Naive thymus-derived CD8-positive, alpha-beta T cell (primary cell): ENCODE measurements at places on chromosomes 2 and 18.

GRCh38 chr2:223641082-223641481 lies 38.9 kb upstream of the SCG2 start:
- DNase-seq: no peak

GRCh38 chr18:6363216-6363615 lies 51.5 kb downstream of the L3MBTL4 start:
- DNase-seq: no peak

DNA sequence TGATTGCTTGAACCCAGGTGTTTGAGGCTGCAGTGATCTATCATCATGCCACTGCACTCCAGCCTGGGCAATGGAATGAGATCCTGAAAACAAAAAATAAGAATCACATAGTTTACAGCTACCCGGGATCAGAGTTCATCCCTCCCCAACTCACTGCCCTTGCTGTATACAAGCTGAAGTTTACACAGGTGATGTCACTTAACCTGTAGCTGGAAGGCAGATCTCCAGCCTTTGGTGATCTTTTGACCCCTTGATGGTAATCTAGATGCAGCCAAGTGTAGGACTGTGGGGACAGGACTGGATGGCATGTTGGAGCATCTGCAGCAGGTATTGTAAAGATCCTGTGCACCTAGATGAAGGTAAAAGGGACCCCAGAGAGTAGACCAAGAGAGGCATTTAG lies 66.7 kb upstream of the SLC14A2 start:
- DNase-seq: no peak

- no peak for DNase-seq
These were observed 8.1 kb upstream of the RAB17 start for GRCh38 chr2:237598468-237599208.

GRCh38 chr18:35201256-35201931 lies 39.4 kb upstream of the ZNF397 start:
- DNase-seq: no peak

DNA sequence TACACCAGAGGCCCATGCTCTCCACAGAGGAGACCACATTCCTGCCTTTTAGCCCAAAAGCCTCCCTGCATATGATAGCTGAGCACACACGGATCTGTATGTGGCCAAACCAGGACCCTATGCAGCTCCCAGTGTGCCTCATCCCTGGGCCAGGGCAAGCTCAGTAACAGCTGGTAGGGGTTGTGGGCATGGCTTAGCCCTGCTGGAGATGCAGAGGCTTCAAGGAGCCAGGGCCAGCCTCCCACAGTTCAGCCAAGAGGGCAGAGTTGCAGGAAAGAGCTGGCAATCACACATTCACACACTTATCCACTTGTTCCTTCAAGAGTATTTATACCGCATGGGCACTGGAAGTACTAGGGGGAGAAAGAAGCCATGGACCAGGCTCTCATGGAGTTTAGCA lies 1.6 kb upstream of the LIMS2 start:
- DNase-seq: no peak

GRCh38 chr18:34583895-34584294 lies 126.2 kb upstream of the DTNA start:
- no peak for DNase-seq

- no peak for DNase-seq
These were observed 141.1 kb downstream of the ATP9B start for GRCh38 chr18:79210002-79210910.

GRCh38 chr2:157419031-157419575 lies 24.8 kb downstream of the CYTIP start:
- DNase-seq: no peak

- DNase-seq: no peak
These were observed 55.2 kb upstream of the FAM136A start for GRCh38 chr2:70356941-70357683.

GRCh38 chr18:48866028-48866733 lies 84.6 kb downstream of the SMAD7 start:
- DNase-seq: no peak

DNA sequence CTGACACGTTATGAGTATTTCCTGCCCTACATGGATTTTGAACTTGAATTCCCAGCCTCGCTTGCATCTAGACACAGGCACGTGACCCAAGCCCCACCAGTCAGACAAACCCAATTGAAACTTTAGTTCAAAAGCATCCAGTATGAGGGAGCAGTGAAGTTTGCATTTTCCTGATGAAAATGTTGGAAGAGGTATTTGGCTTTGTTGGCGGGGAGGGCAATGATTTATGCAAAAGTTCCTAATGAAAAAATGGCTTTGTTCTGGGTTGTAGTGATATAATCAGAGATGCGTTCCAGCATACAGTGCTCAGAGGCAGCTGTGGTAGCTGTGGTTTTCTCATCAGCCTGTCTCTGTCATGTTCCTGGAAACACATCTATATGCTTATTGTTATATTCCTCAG lies 36.8 kb upstream of the CPS1 start:
- no peak for DNase-seq

GRCh38 chr2:101341421-101341820 lies 32.9 kb upstream of the RNF149 start:
- no peak for DNase-seq
